T-helper 17 cell (primary cell): ENCODE measurements at places on chromosomes 11 and 22.

- no peak for DNase-seq
These were observed 70.4 kb downstream of the LDLRAD3 start for GRCh38 chr11:36013950-36014897.

DNA sequence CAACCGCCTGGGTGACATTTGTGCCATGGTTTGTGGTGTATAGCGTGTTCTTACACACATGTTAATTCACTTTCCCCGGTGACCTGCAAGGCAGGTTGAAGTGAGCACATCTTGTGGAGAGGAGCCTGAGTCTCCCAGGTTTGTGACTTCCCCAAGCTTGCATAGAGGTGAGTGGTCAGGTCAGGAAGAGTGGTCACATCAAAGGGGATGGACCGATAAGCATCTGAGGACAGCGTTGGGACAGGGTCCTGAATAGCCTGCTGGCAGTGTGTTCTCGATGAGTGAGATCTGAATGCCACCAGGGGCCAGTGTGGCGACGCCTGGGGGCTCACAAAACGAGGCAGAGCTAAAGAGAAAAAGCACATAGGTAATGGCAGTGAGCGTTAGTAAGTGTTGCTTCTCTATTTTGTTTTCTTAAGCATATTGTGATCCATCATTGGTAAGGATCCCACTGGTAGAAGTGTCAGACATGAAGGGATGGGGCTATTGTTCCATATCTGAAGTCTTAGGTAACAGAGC lies 154.6 kb downstream of the GRIK4 start:
- no peak for DNase-seq

DNA sequence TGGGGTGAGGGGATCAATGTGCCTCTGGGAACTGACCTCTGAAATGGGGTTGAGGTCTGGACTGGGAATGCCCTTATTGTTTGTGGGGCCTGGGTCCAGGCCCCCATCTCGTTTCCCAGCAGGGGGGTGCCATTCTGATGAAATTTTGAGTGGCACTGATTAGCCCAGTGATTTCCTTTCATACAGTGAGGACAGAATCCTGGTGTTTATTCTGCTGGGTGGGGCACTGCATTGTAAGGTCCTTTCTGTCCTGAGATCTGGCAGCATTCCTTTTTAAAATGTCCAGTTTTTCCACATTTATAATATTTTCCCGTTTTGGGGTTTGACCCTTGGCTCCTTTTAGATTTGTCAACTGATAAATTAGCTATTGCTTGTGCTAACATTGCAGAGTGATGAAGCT lies 27.1 kb downstream of the OR10A6 start:
- no peak for DNase-seq

- no peak for DNase-seq
These were observed 171.8 kb downstream of the SOX6 start for GRCh38 chr11:16184588-16184987.

DNA sequence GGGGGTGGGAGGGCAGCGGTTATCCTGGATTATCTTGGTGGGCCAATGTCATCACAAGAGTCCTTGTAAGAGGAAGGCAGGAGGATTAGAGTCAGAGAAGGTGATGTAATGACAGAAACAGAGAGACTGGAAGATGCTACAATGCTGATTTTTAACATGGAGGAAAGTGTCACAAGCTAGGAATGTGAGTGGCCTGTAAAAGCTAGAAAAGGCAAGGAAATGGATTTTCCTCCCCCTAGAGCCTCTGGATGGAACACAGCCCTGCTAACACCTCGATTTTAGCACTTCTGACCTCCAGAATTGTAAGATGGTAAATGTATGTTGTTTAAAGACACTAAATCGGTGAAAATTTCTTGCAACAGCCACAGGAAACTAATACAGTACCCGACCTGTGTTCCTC lies 109.3 kb downstream of the MN1 start:
- no peak for DNase-seq

- no peak for DNase-seq
These were observed 9.7 kb downstream of the EHF start for GRCh38 chr11:34630544-34630943.

- DNase-seq = no peak
These were observed 14.7 kb upstream of the ASPHD2 start for GRCh38 chr22:26414347-26414746.

- peak; percentile 56 for DNase-seq
These were observed at the start of gene MAPK8IP1 for GRCh38 chr11:45885274-45885920. Gene MAPK8IP1 (plus strand): TSS chr11:45885651. CDS start chr11:45885821, 170 bp downstream.

- no peak for DNase-seq
These were observed 5.5 kb downstream of the FAM111B start for GRCh38 chr11:59112494-59112893.

- DNase-seq = no peak
These were observed 728.8 kb downstream of the NELL1 start for GRCh38 chr11:21398195-21398594.

- DNase-seq = no peak
These were observed 67.8 kb downstream of the DEPDC5 start for GRCh38 chr22:31821572-31821971.
